ENCODE measurements at places on chromosomes 3 and 15.
A peak's percentile ranks its signal among the peaks of the same experiment; 100 is the strongest.

GRCh38 chr3:135762188-135762856, 203.2 kb upstream of the PPP2R3A start:
- DNase-seq, result no peak

DNA sequence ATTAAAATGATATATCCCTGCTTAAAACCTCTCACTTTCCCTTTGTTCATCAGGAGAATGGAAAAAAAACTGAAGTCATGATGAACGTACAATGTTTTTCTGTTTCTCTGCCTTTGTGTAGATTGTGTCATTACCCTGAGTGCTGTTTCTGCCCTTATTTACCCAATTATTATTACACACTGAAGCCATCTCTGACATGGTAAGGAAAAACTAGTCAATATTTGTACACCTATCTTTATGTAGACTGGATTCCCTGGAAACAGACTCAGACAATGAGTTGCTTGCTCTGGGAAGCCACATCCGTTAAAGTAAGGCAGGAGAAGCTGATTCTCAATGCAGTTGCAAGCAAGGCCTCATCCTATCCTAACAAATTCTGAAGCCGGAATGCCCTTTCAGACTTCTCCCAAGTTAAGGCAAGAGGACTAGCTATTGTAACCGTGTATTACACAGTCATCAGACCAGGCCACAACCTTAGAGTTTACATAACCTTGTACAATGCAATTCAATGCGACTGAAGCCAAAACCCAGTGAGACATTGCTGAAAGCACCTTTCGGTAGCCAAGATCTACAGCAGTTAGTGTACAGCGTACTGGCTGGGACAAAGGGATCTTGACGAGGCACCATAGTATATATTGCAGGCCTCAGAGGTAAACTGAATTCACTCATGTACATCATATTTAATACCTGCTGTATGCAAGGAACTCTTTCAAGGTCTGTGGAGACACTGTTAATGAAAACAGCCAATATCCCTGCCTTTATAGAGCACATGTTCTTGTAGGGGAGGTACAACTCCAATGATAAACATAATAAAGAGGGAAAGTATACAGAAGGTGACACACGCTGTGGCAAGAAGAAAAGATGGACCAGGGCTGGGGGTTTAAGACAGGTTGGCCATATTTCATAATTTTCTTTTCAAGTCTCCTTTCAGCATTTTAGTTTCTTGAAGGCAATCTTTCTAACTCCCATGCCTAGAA, 1040.8 kb upstream of the SEMA6D start:
- no peak for DNase-seq

GRCh38 chr15:39589193-39589814, 8.4 kb downstream of the THBS1 start:
- DNase-seq, result no peak

GRCh38 chr15:25481208-25481859, 42.5 kb upstream of the UBE3A start:
- no peak for DNase-seq

DNA sequence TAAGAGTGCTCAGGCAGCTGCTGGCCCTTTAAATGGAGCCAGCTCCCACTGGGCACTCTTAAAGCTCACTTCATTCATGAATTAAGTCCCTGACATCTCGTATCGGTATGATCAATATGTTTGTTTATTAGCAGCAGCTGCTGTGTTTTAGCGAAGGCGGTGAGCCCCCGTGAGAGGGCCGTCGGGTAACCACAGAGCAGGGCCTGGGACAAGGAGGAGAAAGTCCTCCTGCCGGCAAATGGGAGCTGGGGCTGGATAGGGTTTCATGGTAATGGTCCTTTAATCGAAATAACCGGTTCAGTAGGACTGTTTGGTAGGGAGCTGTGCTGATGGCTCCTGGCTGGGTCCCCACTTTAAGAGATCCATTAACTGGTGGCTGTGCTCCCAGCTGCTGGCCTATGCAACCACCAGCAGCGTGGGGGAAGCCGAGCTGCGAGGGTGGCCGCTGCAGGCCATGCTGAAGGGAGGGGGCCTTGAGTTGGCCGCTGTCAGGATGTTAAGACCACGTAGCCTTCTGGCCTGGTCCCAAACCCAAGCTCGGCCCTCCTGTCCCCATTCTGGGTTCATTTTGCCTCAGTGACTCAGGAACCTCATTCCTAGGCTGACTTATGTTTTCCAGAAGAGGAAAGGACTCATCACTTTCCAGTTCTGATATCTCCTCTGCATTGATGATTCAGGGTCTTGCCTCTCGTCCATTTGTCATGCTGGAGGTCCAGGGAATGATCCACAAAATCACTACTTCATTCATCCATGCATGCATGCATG, 67.6 kb upstream of the NTRK3 start:
- no peak for DNase-seq

DNA sequence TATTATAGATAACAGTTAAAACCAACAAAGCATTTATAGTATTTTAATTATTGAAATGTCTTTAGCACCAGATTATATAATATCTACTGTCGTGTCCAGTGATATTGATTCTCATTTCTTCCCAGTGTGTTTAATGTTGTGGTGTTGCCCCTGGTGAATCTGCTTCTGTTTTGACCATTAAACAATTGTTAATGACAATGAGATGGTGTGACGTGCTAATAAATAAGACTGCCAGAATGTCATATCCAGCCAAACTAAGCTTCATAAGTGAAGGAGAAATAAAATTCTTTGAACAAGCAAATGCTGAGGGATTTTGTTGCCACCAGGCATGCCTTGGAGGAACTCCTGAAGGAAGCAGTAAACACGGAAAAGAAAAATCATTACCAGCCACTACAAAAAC, 480.0 kb upstream of the ROBO1 start:
- no peak for DNase-seq

DNA sequence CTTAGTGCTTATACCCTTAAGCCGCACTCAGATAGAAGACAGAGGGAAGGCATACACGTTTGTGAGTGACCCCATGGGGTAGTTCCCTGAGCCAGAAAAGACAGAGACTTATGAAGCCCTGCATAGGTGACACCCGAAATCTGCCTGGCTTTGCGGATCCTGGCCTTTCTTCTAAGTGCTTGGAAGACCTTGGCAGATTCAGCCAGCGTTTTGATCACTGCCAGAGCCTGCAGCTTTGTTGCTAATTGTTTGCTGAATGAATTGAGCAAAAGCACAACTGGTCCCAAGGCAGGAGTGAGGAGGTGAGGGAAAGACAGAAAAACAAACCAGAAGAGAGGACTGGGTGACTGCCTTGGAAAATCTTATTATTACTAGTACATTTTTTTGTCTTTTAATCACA, 168.3 kb upstream of the ICE2 start:
- no peak for DNase-seq

GRCh38 chr15:68210821-68211655, 5.9 kb upstream of the CALML4 start:
- DNase-seq, result peak; percentile 72

- DNase-seq, result peak; percentile 57
Observed at GRCh38 chr3:122773944-122774509, 19.6 kb downstream of the HSPBAP1 start.

GRCh38 chr3:69011096-69011730, 2.3 kb downstream of the EOGT start:
- DNase-seq, result no peak

DNA sequence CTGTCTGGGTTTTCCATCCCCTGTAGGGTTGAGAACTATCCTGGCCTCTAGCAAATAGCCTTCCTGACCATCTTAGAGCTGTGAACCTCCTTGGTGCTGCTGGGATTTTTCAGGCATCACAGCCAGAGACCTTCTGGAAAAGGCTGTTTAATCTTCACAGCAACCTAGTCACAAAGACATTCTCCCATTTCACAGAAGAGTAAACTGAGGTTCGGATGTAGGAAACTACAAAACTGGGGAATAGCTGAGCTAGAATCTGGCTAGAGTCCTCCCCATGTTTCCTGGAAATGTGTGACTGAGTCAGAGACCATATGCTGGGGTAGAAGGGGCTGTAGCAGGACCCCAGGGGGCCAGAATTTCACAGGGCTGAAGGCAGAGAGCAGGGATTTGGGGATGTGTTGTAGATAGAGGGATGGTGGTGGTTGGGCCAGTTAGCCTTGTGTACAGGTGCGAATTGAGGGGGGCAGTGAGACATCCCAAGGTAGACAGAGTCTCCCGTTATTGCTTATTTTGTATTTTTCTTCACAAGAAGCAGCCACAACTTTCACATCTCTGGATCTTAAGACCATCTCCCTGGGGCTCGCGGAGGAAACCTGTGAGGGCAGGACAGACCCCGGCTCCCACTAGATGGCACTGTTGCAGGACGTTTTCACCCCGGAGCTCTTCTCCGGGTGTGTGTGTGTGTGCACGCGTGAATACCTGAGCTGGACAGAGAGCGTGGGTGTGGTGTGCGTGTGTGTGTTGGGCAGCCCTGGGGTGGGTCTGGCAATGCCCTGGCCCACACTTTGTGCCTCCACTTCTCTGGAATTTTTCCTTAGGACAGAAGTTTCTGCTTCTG, 66.9 kb upstream of the PRR23C start:
- peak; percentile 57 for DNase-seq

DNA sequence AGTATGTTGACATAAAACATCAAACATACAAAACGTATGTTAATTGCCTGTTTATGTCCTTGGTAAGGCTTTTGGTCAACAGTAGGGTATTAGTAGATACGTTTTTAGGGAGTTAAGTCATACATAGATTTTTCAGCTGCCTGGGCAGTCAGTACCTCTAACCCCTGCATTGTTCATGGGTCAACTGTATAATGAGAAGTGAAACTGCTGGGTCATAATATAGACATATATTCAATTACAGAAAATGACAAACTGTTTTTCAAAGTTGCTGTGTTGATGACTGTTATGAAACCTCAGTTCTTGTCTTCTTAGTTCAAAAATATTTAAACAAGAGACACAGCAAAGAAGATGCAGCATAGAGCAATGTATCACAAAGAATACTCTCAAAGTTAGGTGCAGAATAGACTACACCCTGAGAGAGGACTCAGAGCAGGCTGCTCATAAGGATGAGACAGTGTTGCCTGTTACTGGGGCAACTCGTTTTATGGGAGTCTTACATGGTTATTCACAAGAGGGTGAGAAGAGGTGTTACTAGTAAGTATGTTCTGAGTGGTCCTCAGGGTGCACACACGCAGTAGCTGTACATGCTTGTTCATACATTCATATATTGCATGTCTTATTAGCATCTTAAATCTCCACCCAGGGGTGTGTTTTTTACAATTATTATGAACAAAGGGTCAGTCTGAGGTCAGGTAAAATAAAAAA, 53.1 kb upstream of the ADAMTS17 start:
- no peak for DNase-seq

DNA sequence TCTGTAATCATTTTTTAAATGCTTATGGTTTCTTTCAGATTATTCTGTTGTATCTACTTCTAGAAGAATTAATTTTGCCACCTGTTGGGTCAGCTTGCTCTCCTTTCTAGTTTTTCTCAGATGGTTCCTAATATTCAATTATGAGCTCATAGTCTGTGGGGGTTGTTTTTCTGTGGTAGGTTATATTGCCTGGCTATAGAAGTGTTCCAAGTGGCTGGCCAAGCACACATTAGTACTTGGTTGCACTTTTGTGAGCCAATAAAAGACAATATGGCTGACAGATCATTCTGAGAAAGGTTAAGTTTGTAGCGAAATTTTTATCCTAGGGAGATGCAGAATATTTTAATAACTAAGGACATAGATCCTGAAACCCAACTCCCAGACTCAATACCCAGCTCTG, 31.8 kb upstream of the FSIP1 start:
- DNase-seq, result no peak

GRCh38 chr3:122665881-122666280, 14.8 kb upstream of the PARP14 start:
- no peak for DNase-seq
